ENCODE measurements at places on chromosomes 12 and 14.

DNA sequence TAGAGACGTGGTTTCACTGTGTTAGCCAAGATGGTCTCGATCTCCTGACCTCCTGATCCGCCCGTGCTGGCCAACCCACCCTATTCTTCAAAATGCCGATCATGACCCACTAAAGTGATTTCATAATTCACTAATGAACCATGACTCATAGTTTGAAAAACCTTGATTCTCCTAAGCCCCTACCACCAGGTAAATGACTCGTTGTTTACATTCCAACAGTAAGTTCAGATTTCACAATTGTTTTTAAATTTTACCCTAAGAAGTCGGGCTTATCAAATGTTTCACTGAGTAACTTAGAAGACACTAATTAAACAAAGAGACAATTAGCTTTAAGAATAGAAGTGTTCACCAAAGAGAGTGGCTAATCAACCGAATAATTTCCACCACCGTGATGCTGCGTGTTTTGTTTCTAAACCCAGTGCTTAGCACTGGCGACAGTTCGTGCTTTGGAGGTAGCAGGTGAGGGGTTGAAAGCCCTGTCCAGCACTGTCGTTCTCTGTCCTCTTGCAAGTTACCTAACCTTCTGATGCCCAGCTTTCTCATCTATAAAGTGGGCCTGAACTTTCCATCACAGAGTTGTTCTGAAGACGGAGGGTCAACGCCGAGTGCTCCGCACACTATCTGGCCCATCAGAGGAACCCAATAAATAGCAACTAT, 136.5 kb downstream of the NTF3 start:
- no peak for DNase-seq

DNA sequence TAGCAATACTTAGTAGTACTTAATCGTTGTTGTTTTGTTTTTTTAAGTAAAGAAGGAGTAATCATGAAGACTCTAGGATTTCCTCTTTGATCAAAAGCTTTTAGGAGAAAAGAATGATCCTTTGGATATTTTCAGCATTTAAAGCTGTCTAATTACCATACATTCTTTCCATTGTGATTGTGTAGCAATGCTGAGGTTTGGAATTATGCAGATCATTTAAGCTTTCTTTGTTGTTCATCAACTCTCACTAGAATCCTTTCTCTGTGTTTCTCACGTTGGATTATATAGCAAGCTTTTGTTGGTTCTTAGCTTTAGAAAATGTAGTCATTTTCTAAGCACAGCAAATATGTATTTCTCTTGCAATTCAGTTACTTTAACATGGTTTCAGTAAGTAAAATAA, 25.8 kb downstream of the CCDC91 start:
- DNase-seq, result no peak

DNA sequence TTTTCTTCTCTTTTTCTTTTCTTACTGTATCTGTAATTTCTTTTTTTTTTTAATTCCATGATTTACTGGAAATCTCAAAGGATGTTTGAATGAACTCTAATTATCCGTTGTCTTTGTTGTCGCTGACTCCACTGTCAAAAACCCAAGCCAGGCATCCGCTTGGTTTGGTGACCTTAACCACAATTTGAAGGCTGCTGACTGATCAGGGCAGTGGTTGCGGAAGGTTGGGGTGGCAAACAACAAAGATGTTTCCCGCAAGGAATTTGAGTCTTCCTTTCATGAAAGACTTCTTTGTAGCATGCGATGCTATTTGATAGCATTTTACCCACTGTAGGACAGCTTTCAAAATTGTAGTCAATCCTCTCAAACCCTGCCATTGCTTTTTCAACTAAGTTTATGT, 1013.8 kb downstream of the DIO2 start:
- no peak for DNase-seq

GRCh38 chr14:97359341-97359740, 562.2 kb downstream of the VRK1 start:
- DNase-seq, result no peak

DNA sequence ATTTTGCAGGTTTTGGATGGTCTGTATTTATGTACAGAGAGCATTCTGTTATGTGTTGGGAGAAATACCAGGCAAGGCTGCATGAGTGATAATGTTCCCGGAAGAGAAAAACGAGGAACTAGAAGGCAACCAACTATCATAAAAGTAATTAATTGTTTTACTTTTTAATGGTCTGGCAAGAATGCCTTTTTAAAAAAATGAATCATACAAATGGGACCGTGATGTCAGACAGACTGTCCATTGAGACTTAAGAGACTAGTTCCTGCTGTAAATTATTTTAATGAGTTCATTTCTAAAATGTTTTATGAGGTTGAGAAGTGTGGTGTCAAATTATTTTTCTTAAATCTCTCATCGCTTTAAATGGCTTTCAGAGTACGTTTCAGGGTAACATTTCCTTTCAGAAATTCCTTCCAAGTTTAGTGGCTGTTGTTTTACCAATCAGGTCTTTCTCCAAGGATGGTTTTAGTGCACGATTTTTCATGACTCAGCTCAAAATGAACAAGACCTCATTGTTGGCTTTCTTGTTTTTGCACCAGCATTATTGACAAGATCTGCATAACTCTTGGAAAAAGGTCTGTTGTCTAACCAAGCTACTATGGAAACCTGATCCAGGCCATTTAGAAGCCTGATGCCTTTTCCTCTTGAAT, 86.1 kb upstream of the ARHGAP5 start:
- DNase-seq, result no peak

All from left lung (tissue), 14 donors.